ENCODE measurements at places on chromosomes 4 and X.

DNA sequence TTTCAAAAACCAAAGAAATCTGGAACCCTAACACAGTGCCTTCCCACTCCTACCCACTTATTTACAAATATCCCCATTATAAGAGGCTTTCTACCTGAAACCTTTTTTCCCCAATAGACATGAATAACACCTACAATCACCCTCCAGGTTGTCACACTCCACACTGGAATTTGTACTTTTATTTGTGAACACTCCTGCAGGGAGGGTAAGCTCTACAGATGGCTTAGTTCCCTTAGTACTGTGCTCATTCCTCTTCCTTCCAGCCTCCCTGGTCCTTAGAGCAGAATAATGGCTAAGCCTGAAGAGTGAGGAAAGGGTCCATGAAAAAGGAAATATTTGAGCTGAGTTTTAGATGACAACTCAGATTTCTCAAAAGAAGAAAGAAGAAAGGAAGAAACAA is 22.2 kb upstream of the SULT1E1 start:
- no peak for DNase-seq

- no peak for DNase-seq
Observed at GRCh38 chr4:15894921-15895916, 43.3 kb downstream of the FGFBP1 start.

- no peak for DNase-seq
Observed at GRCh38 chrX:119648421-119648775, 42.2 kb upstream of the NKRF start.

DNA sequence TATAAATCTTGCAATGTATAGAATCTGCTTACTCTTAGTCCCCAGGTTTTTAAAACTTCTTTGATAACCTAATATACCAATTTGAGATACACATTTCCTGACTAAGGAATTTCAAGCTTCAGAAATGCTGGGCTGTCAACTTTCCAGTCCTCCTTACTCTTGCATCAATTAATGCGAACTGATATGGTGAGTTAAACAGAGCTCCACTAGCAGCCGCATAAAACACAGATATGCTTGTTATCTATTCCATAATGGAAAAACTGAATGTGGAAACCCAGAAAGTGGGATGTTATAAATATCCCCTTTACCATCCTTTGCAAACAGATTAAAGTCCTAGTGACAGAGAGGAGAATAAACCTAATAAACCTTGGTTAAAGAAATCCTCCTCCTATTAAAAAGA is 1913.7 kb downstream of the STIM2 start:
- no peak for DNase-seq

DNA sequence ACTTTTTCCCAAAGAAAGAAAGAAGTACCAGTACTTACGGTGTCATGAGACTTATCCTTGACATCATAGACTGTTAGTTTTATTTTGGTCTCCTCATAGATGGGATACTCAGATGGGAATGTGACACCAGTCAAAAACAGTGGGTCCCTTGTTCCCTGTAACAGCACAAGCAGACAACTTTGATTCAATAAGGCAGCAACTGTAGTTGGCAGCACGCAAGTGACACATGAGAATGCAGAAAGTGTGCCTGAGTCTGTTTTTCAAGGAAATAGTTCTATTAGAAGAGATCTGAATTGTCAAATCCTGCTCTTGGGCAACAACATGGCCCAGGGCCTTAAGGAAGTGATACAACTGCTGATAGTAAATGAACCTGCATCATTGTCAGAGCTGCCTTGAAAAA is 443.2 kb downstream of the INPP4B start:
- DNase-seq = no peak

GRCh38 chr4:53465281-53465680 is 87.8 kb downstream of the FIP1L1 start:
- DNase-seq = no peak

DNA sequence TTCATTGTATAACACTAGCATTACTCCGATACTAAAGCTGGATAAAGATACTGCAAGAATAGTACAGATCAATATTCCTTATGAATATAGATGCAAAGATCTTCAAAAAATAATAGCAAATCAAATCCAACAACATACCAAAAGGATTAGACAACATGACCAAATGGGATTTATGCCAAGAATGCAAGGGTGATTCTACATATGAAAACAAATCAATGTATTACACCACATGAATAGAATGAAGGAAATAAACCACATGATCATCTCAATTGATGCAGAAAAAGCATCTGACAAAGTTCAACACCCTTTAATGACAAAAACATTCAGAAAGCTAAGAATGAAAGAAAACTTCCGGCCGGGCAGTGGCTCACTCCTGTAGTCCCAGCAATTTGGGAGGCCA is 42.8 kb downstream of the CUL4B start:
- DNase-seq = no peak

DNA sequence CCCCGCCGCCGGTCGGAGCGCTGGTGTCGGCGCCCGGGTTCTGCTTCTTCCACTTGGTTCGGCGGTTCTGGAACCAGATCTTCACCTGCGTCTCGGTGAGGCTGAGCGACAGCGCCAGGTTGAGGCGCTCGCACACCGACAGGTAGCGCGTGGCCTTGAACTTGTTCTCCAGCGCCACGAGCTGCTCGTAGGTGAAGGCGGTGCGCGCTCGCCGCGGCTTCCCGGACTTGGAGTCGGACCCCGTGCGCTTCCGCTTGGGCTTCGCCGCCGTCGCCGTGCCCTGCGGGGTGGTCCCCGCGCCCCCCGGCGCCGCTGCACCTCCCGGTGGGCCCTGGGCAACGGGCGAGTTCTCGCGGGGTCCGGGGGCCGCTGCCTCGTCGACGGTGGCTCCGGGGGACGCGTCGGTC is 3.1 kb downstream of the NKX1-1 start:
- no peak for DNase-seq

GRCh38 chr4:106365613-106366012 is 3.0 kb downstream of the GIMD1 start:
- no peak for DNase-seq

DNA sequence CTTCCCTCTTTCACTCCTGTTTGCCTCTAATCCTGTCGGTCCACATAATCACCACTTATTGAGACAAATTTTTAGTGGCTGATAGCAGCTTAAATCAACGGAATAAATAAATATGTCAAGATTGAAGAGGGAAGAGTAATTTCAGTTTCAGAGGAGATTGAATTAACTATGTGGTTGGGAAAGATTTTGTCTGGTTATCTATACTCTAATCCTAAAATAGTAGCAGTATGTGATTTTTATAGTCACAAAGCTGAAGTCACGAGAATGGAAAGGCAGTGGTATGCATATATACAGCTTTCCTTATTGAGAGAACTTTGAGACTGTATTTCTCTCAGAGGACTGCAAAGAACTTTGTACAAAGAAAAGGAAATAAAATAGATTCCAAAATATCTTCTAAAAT is 493.3 kb downstream of the FAT4 start:
- DNase-seq = no peak

GRCh38 chr4:81827577-81828202 is 356.0 kb upstream of the RASGEF1B start:
- DNase-seq = no peak

DNA sequence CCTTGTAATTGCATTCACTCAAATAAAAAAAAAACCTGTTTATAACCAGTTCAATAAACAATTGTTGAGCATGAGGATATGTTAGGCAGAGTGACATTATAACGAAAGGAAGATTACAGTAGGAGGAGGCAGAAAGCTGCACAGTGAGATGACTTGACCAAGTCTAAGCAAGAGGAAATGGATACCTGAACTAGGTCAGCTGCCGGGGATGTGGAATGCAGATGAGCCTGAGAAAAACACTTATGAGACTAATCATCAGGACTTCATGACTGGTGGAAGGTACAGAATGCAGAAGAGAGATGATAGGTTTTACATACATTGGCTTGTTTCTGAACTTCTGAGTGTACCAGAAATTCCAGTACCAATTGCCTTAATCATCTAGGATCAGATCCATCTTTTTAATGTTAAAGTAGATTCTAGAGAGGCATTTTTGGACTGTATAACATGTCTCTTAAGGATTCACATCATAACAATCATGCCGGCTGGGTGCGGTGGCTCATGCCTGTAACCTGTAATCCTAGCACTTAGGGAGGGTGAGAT is 208.1 kb upstream of the PPP3CA start:
- no peak for DNase-seq

DNA sequence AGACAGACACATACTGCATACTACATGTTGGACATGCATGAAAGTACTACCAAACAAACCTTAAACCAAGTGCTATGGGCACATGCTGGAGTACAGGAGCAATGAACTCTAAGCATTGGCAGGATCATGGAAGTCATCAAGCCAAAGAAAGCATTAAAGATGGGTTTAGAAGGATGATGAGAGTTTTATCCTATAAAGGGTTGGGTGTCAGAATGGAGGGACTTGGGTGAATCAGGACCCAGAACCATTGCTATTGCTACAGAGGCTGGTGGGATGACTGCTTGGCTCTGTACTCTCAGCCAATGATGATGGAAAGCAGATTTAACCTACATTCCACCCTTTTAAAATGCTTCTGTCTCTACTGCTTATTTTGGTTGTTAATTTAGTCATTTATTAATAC is 233.9 kb upstream of the EDA2R start:
- DNase-seq = no peak

GRCh38 chr4:10298681-10299080 is 158.5 kb downstream of the ZNF518B start:
- no peak for DNase-seq

DNA sequence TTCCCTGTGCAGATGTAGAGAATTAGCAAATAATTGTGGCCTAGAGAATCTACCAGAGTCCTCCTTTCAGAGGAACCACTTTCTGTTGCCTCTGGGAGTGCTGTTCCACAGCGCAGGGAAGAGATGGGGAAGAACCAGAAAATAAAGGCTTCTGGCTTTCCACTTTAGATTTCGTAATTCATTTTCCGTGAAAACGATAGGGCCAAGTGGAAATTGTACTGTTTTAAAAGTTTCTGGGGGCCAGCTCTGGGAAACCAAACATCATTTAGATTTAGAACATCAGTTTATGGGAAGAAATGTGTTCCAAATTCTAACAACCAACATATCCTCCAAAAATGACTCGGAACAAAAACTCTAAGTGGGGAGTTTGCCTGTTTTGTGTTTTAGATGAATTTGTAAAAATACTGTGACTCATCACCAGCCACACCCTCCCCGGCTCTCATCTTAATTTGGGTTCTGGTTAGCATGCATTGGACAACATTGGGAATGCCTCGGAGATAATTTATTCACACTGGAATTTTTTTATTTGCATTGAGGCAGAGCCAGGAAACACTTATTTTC is 65.2 kb upstream of the LNX1 start:
- DNase-seq = no peak

- no peak for DNase-seq
Observed at GRCh38 chr4:113823291-113823659, 61.7 kb upstream of the CAMK2D start.

GRCh38 chr4:54493862-54494261 is 163.9 kb upstream of the KIT start:
- DNase-seq = no peak

- no peak for DNase-seq
Observed at GRCh38 chr4:39030725-39031124, 1.5 kb downstream of the TMEM156 start.

DNA sequence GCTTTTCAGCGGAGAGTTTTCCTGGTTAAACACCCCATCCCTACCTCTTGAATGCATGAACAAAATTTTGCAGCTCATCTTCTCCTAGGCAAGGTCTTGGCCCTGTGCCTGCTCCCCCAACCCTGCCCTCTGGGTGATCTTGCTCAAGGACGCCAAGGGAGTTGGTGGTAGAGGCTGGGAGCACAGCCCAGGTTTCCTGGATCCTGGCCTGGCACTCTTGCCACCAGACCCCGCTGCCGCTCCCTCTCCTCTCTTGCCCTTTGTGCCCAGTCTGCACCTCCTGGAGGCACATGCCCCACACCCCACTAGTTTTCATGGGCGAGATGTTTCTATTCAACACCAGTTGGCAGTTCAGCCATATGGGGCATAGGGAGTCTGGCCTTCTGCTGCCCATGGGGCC is 37.3 kb downstream of the TSC22D3 start:
- DNase-seq = no peak

- DNase-seq = no peak
Observed at GRCh38 chrX:151982222-151982621, 7.7 kb upstream of the GABRE start.

DNA sequence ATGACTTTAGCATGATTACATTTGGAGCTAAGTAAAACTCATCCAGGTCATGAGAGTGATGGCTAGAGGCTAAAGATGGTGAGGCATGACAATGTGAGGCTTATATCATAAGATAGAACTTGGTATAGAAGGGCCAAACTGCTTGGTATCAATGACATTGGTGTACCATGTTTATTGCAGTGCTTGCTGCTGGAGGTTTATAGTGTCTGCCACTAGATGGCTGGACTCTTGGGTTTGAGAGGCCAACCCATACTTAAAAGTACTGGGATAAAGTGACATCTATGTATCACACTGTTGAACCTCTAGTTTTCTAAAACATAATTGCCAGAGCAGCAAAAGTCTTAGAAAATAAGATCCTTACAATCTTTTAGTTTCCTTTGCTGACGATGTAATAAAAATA is 83.0 kb upstream of the TACR3 start:
- DNase-seq = no peak

- DNase-seq = no peak
Observed at GRCh38 chrX:30831082-30831481, 58.0 kb downstream of the TAB3 start.

- no peak for DNase-seq
Observed at GRCh38 chrX:41870719-41871151, 52.6 kb downstream of the CASK start.

DNA sequence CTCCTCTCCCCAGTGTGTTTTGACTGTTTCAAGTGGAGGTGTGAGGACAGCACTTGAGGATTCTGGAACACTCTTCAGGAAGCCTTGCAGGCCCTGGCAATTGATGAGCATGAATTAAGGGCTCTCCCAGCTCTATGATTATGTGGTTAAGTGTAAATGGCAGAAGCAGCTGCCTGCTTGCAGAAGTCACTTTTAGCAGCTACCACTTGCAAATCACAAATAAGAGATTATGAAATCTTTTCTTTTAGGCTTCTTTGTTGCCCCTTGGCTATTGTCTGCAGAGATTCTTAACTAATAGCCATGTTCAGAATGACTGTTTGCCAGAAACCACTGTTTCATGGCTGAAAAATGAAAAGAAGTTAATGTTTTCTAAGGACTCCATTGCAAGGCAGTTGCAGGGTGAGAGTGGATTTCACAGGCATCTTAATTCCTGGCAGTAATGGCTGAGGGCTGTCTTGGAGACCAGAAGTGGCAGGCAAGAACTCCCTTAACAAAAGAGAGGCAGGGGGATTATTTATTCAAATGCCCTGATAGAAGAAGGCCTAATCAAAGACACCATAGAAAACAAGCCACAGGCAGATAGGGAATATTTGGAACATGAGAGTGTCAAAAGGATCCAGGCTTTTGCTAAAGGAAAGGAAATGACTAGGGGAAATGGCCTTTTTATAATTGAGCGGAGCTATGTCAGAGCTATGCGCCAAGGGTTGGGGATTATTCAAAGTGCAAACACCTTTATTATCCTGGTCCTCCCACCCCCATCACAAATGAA is 8.3 kb upstream of the HOPX start:
- no peak for DNase-seq

All from NCI-H2081 treated with DMSO at 0.1 percent for 48 hours (cell line).